HS-27A (cell line): ENCODE measurements at places on chromosomes 2 and 18.

GRCh38 chr2:115386465-115386864 lies 944.0 kb downstream of the DPP10 start:
- no peak for DNase-seq

DNA sequence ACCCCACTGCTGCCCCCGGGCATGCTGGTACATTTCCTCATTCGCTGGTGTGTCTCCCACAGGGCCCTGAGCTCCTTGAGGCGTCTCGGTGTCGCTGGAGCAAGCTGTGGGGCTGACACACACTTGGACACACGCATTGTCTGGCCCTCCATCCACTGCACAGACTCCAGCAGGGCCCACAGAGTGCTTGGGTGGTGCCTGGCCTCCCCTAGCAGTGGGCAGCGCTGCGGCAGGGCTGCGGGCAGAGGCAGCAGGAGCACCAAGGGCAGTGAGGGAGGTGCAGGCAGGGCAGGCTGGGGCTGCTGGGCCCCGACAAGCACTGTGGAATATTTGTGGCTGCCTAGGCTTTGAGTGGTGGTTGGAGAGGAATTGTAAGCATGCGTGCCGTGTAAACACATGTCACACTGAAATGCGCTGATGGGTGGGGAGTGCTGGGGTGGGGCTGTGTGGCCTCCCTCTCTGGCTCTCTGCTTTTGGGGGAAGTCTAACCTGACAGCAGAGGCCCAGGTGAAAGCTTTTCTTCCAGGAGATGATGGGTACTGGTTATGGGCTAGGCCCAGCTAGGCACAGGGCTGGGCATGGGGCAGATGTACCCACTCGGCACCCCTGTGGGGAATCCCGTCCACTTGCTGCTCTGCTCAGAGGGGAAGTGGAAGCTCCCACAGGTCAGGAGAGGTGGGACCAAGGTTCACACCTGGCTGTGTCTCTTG lies 55.5 kb upstream of the HS6ST1 start:
- peak; percentile 96 for DNase-seq

GRCh38 chr2:216837740-216838139 lies 22.1 kb downstream of the TNP1 start:
- no peak for DNase-seq

GRCh38 chr2:223538920-223539440 lies 63.2 kb downstream of the SCG2 start:
- no peak for DNase-seq

GRCh38 chr2:74317701-74318100 lies 25.5 kb downstream of the SLC4A5 start:
- no peak for DNase-seq

DNA sequence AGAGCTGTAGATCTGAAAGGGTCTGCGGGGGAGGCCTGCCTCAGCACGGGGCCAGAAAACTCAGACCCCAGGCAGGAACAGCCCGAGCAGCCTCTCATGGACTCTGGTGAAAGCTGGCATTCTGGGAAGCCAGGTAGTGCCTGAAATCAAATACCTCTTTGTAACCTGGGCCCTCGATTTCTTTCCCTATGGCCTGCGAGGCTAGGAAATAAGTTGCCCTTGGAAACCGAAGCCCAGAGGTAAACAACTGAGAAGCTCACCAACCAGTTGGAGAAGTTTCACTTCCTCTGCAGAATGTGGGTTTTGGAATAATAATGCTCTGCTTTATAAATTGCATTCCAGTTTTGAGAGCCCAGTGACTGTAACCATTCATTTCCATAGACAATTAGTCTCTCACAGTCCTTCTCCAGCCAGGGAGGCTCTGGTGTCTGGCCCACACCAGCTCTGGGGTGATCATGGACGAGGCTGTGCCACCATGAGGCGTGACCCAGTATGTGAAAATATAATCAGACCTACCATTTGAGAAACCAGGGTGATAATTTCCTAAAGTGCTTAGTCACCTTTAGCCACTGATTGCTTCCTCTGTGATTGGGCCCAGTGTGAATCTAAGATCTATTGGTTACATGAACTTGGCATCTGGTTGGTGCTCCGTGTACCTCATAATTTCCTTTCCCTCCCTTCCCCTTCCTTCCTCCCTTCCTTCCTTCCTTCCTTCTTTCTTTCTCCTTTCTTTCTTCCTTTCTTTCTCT lies 133.1 kb upstream of the PELI1 start:
- no peak for DNase-seq

- DNase-seq = no peak
Measured at GRCh38 chr2:113980946-113981345, 91.1 kb downstream of the ACTR3 start.

GRCh38 chr2:105470979-105471378 lies 72.1 kb upstream of the FHL2 start:
- DNase-seq = no peak
